ENCODE measurements at places on chromosomes 13 and 19. TPM values are rescaled to one million over a fixed set of nuclear protein-coding genes. Genes with fewer than 3 reads are reported as not detected.

DNA sequence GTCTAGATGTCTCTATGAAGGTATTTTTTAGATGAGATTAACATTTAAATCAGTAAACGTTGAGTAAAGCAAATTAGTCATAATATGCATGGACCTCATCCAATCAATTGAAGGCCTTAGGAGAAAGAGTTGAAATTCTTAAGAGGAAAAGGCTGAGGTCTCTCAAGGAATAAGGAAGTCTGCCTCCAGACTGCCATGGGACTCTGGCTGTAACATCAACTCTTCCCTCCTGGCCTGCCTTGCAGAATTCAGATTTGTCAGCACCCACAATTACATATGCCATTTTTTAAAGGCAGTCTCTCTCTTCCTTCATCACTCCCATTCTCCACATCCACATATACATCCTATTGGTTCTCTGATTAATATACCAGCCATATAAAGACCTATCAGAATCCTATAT is 28.8 kb upstream of the INTS6 start:
- no peak for DNase-seq

GRCh38 chr13:110166598-110166997 is 140.4 kb downstream of the COL4A1 start:
- DNase-seq, result no peak

DNA sequence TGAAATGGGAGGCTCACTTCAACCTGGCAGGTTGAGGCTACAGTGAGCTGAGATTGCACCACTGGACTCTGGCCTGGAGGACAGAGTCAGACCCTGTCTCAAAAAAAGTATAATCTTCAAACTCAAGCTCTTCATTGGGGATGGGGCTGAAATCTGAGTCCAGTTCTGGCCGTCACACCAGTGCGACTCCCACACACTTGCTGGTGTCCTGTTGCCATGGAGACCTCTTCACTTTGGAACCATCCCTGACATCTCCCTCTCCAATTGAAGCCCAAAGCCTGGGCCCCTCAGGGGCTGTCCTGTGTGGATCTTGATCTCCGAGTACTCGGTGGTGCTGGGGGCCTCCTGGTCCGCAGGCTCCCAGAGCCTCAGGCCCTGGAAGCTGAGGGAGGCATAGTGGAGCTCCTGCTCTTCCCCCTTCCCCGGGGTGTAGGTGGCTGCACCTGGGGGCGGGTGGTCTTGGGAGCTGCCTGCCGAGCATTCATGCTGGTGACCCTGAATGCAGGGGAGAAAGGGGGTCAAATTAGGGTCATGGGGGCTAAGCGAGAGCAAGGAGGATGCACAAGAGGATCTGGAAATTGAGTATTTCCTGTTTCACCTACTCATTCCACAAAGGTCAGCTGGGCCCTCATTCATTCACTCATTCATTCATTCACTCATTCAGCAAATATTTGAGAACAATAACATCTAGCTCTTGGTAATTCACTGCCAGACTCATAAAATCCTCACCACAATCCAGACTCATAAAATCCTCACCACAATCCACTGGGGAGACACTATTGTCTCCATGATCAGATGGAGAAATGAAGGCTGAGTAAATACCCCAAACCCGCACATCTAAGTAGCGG is 11.0 kb downstream of the SIGLEC11 start:
- DNase-seq, result peak; percentile 24

DNA sequence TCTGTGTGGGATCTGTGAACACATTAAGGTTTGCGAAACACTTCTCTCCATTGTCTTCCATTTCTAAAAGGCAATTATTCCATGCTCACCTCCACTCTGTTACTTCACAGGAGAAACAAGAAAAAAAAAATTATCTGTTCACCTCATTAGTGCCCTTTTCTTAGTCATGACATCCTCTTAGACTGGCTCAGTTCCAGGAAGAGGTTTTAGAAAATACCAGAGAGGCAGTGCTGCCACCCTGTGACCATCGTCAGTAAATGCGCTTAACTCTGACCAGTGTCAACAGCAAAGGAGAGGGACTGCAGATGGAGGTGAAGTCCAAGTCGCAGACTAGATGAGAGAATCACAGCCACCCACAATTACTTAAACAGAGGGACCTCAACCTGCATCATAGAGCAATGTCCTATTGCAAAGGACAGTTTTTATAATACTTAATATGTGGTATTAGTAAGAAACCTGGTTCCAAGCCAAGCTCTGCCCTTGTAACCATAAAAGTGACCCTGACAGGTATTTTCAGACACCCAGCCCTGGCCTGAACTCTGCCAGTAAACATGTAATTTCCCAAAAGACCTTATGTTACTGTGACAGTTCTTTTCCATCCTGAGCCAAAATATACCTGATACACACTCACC is 19.4 kb downstream of the CEACAM21 start:
- no peak for DNase-seq

Gene BCL3
- 37.6 TPM for total RNA-seq

Gene ZNF541
- 0.15 TPM for total RNA-seq

Gene ZNF99
- 0.33 TPM for total RNA-seq
